H1 (cell line): ENCODE measurements at places on chromosomes 7 and 10. TPM values are rescaled to one million over a fixed set of nuclear protein-coding genes. Genes with fewer than 3 reads are reported as not detected.

ANXA7 gene
- total RNA-seq, result 59.9 and 63.6 TPM in 2 replicates

UFSP1 gene
- total RNA-seq, result 4.3 and 4.8 TPM in 2 replicates

AGAP9 gene
- total RNA-seq, result 7.2 and 7.7 TPM in 2 replicates

FEZF1 gene
- 10.6 and 12.9 TPM in 2 replicates for total RNA-seq

TMEM196 gene
- 0.07 and 0.33 TPM in 2 replicates for total RNA-seq

DPYSL4 gene
- 15.2 and 16.4 TPM in 2 replicates for total RNA-seq

COL13A1 gene
- total RNA-seq, result 4.5 and 5.2 TPM in 2 replicates

TMEM229A gene
- 0.54 and 0.75 TPM in 2 replicates for total RNA-seq

SPDYE3 gene
- not detected in 2 replicates for total RNA-seq

MUC3A gene
- total RNA-seq, result 43.9 and 44.6 TPM in 2 replicates
